Lower leg skin (tissue), 4 donors: ENCODE measurements at places on chromosomes 5 and 9.

GRCh38 chr5:135850671-135851070 is 16.2 kb downstream of the SLC25A48 start:
- DNase-seq, result peak; percentile 56

- no peak for DNase-seq
Measured at GRCh38 chr5:118326481-118327045, 661.8 kb downstream of the DTWD2 start.

- DNase-seq, result peak; percentile 9
Measured at GRCh38 chr9:135896626-135897025, 10.7 kb downstream of the CAMSAP1 start.

GRCh38 chr5:30725073-30725472 is 468.4 kb upstream of the CDH6 start:
- no peak for DNase-seq

GRCh38 chr9:20980832-20981455 is 50.5 kb downstream of the HACD4 start:
- DNase-seq, result no peak

DNA sequence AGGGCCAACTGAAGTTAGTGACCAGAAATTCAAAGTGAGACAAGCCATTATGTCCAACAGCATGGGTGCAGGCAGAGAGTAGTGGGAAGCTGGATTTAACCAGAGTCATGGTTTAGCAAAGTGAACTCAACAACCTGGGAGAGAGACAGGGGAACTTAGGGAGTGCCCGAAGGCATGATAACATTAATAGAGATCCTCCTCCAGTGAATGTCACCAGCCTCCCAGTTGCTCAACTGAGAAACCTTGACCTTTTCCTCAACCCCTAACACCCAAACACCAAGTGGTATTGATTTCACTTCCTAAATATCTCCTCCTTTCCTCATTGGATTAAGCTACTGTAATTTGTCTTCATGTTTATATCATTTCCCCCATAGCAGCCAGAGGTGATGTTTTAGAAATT is 42.6 kb downstream of the HMGCS1 start:
- DNase-seq, result no peak

- DNase-seq, result no peak
Measured at GRCh38 chr5:61232490-61233050, 70.3 kb upstream of the SMIM15 start.

DNA sequence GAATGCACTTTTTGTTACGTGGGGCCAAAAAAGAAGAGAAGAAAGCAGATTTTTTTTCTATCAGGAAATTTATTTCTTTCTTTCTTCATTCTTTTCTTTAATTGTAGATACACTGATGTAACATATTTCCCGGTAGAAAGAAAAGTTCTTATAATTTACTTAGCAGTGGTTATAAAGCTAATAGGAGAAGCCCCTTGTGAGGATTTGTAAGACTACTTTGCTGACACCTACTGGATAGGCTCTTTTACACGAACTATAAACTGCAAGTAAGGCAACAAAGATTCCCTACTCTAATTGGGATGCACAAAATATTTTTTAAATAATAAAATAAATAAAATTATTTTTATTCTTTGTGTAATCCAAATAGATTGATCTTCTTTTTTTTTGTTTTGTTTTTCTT is 284.4 kb downstream of the DNAH5 start:
- DNase-seq, result no peak

- no peak for DNase-seq
Measured at GRCh38 chr9:132447346-132447745, 37.3 kb downstream of the CFAP77 start.

DNA sequence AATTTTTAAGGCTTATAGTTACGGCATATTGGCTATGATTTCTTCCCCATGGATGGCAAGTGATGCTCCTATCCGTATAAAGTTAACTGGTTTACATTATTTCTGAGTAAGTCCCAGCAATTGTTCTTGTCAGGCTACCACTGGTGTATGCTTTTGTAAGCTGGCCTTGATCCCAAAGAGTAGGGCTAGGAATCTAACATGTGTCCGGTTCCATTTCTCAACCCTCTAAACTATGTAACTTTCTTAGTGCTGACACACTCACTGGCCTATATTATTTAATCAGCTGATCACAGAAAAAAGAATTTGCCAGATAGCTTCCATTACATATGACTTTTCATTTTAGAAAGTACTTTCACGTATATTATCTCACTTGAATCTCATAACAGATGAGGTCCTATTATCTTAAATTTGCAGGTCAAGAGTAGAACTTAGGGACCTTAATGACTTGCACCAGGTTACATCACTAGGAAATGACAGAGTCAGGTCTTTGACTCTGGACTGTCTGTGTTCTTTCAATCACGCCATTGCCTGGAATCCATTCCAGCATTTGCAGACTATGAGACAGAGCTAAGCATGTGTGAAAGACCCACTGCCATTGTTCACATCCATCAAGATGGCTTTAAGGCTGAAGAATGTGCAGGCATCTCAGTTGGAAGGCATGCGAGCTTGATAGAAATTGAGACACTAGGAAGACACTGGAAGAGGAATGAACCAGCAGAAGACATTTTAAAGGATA is 362.9 kb downstream of the ARRDC3 start:
- no peak for DNase-seq

DNA sequence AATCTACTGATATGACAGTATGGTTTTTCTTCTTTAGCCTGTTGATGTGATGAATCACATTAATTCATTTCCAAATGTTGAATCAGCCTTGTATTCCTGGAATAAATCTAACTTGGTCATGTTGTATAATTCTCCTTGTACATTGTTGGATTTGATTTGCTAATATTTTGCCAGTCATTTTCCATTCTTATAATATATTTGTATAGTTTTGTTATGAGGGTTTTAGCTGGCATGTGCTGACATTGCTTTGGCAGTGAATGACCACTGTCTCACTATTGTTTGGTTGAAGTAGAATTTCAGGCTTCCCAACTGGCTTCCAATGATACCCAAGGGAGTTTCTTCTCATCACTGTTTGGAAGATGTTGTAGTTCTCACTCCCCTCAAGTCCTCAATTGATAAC is 983.0 kb upstream of the PTPRD start:
- DNase-seq, result no peak

DNA sequence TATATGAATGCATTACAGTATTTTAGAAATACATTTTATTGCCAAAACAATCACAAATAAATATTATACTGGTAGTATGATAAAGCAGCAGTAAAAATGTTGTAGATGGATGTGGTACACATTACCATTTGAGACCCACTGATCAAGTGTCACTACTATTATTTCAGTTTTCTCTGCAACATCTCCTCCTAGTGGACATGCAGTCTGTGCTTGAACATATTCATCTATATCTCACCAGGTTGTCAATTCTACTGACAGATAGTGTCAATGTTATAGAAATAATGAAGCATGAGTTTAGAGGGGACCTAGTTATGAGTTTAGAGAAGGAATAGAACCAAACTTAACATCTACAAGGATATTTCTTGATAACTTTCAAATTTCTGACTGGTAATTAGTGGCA is 39.2 kb upstream of the ELOVL7 start:
- no peak for DNase-seq

GRCh38 chr9:77598991-77599390 is 49.1 kb downstream of the GNA14 start:
- no peak for DNase-seq

DNA sequence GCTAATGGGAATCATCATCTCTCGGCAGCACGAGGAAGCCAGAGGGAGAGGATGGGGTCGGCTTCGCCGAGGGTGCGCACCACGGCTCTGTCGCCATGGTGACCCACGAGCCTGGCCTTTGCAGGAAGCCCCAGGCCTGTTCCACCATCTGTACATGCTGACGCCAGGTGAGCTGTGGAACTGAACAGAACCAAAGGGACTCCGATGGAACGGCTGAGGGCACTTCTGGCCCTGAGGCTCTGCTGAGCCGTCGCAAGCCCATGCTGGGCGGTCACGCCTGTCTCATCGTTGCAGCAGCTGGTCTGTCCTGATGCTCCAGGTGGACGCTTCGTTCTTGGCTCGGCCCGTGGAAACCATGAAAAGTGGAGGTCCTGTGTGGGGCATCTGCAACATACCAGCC is 34.6 kb upstream of the UBAC1 start:
- no peak for DNase-seq

DNA sequence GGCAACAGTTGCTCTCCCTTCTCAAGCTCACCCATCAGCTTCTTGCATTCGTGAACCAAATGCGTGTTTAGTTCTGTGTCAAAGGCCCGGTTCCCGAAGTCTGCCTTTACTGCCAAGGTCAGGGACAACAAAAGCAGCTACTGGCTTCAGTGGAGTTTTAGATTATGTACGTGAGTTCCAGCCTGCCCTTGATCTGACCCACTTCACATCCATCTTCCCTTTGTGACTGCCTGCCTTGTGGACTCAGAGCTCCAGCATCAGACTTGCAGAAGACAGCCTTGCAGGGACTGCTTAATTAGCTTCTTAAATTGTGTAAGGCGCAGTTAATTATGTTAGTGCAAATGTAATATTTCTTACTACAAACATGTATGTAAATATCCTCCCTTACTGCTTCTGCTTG is 774.7 kb upstream of the EDIL3 start:
- no peak for DNase-seq

DNA sequence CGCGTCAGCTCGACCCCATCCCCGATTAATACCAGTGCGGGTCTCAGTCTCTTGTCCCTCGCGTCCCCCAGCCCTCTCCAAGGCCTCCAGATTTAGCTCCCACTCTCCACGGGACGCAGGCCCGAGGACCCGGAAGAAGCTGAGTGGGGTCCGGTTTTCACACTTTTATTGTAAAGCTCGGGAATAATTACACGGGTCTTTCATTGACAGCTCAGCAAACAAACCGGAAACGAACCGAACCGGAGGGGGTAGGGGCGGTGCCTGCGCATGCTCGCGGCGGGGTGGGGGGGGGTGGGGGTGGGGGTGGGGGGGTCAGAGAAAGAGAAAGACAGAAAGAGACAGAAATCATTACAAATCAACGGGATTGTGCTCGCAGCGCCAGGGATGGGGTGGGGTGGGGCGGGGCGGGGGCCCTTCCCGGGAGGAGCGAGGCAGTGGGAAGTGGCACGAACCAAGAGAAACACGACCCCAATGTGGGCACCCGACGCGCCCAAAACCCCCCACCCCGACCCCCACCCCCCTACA is 27.9 kb downstream of the PCDH1 start:
- no peak for DNase-seq

DNA sequence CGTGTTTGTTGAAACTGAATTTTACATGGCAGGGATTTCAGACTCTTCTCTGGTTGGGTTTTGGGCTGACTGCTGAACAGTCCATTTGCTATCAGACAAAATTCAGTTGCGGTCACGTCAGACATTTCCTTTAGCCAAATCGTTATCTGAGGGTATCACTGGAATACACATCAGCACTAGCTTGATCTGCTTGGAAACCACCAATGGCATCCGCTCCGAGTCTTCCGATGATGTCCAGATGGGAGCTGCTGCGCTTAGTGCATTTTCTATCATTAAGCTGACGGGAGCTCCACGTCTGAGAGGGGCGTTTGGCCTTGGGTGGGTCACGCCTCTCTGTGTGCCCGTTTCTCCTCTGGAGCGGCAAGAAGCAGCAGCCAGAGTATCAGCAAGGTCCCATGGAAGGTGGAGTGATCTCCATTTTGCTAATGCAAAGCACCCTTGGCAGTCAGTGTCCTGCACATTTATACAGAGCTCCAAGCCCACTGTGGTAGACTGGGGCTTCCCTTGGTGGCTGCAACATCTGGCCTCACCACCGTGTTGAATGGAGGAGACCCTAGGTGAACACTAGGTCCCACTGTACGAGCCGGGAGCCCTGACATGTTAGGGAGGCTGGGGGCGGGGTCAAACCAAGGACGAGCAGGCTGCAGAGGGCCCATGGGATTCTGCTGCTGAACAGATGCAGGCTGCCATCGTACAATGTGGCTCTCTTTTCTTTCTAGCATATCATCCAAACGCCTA is 134.6 kb upstream of the PHYKPL start:
- DNase-seq, result no peak

- no peak for DNase-seq
Measured at GRCh38 chr9:136133959-136134484, 15.3 kb upstream of the TMEM250 start.
